ENCODE measurements at places on chromosomes 3 and 15.
A peak's percentile ranks its signal among the peaks of the same experiment; 100 is the strongest.

- no peak for DNase-seq
Observed at GRCh38 chr3:157948605-157949383, 157.4 kb downstream of the SHOX2 start.

GRCh38 chr3:16609927-16610580, 4.8 kb upstream of the DAZL start:
- no peak for DNase-seq

DNA sequence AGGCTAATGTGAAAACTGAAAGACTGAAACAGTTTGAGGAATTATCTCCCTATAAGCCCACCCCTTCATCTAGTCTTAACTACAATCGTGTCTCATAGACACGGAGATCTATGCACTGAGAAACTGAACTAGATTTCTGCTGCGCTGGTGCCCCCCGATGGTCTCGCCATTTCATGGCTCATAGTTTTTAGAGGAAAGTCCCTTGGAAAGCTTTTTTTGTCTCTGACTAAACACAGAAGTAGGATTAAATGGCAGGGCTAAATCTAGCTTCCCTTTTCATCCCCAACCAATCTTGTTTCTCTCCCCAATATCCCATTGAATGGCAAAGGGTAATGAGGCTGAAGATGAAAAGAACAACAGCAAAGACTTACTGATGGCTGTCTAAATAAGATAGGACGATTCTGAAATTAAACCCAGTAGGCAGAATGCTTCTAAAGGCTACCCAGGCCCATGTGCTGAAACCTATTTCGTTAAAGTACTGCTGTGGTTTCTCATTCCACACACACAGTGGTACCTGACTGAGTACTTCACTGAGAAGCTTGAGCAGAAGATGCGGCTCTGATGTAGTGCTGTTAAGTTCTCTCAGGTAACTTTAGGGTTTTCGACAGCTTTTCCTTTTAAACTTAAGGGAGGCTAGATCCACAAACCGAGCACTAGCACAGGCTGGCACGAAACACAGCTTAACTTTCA, 142.7 kb downstream of the GADL1 start:
- DNase-seq = peak; percentile 34

- DNase-seq = no peak
Observed at GRCh38 chr15:77474310-77474988, 53.8 kb downstream of the HMG20A start.

GRCh38 chr15:60889006-60889405, 340.1 kb downstream of the RORA start:
- no peak for DNase-seq

- no peak for DNase-seq
Observed at GRCh38 chr3:139957844-139958243, 22.9 kb downstream of the CLSTN2 start.

GRCh38 chr15:66603301-66604179, 37.7 kb upstream of the LCTL start:
- DNase-seq = peak; percentile 66

GRCh38 chr3:155356594-155357370, 63.3 kb upstream of the STRIT1 start:
- no peak for DNase-seq

- no peak for DNase-seq
Observed at GRCh38 chr3:14766428-14767244, 52.1 kb upstream of the FGD5 start.

DNA sequence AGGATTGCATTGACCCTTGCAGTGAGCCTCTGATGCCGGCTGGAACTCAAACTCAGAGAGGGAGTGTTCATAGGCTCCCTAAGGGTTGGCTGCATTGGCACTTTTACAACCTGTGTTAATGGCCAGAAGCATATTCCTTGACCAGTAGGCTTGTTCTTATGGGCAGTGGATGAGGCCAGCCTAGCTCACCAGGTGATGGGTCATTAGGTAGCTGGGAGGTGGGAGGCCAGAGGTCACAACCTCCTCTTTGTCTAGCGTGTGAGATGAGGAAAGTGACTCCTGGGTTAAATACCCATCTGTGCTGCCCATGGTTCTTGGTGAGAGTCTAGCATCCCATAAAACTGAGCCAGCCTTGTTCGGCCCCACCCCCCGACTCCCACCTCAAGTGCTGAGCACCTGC, 275.7 kb upstream of the CTNNB1 start:
- no peak for DNase-seq

DNA sequence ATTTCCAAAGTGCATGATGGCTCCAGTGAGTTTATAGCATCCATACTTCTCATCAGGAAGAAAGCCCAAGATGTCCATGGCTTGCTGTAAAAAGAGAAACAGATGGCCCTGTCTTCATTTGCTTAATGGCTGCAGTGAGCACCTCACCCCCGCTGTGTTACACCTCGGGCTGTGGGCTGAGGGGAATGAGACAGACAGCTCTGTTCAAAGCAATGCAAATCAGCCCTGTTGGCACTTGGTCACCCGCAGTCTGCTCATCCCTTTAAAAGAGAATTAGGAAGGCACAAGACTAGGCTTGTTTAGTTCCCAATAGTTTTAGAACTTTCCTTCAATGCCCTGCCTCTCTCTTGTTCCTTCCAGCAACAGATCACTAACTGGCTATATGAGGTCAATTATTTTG, 25.2 kb downstream of the MYH15 start:
- no peak for DNase-seq

DNA sequence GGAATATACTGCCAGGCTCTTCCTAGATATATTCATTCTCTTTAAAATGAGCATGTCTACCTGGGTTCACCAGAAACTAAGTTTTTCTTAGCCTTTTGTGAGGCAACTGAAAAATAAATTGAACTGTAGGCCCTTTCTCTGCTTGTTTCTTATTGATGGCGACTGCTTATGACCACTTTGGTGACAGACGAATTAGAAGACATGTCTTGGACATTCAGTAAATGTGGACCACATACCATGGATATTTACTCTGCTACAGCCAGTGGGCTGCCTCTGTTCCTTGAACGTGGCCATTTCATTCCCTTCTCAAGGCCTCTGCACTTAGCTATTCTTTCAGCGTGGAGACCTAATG, 603 bp upstream of the SELENOK start:
- DNase-seq = no peak

- no peak for DNase-seq
Observed at GRCh38 chr3:72213296-72214065, 428.5 kb upstream of the PROK2 start.

- DNase-seq = no peak
Observed at GRCh38 chr3:50926868-50927267, 252.1 kb downstream of the DOCK3 start.

DNA sequence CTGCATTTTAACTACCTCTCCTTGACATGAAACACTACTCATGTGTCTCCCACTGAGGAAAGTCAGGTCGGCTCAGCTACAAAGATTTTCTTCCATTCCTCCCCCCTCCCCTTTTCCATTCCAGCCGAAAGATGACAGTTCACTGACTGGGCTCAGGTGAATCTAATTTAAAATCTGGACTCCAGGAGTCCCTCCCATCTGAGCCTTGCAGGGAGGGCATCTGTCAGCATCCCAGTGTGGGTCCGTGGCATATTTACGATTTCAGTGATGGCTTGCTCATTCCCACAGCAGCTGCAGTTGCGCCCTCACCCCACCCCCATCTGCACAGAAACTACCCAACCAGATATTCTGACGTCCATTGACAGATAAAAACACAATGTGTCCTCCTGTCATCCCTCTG, 153.7 kb upstream of the ARRDC4 start:
- no peak for DNase-seq

DNA sequence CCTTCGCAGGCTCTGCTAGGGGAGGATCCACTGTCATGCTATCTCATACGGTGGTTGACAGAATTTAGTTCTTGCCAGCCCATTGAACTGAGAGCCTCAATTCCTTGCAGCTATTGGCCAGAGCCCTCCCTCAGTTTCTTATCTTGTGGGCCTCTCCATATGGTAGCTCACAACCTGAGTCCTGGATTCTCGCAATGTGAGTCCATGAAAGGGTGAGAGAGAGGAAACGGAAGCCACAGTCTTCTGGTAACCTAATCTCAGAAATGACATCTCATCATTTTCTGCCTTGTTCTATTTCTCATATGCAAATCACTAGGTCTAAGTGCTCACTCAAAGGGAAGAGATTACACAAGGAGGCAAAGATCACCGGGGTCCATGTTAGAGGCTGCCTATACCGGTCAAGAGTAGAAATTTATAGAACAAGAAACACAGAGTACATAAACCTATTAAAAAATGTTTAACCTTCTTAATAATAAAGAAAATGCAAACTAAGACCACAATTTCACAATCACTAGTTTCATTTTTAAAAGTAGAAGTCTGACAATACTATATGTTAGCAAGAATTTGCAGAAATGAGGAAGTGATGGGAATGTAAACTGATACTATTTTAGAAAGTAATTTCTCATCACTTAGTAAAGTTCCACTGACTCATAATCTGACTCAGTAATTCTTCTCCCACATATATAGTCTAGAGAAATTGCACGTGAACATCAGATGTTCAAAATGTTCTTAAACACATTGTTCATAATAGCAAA, 378.4 kb upstream of the AGTR1 start:
- no peak for DNase-seq

GRCh38 chr3:4232798-4233197, 70.4 kb upstream of the SETMAR start:
- DNase-seq = no peak

- no peak for DNase-seq
Observed at GRCh38 chr3:130609166-130609979, 92.4 kb downstream of the COL6A6 start.

DNA sequence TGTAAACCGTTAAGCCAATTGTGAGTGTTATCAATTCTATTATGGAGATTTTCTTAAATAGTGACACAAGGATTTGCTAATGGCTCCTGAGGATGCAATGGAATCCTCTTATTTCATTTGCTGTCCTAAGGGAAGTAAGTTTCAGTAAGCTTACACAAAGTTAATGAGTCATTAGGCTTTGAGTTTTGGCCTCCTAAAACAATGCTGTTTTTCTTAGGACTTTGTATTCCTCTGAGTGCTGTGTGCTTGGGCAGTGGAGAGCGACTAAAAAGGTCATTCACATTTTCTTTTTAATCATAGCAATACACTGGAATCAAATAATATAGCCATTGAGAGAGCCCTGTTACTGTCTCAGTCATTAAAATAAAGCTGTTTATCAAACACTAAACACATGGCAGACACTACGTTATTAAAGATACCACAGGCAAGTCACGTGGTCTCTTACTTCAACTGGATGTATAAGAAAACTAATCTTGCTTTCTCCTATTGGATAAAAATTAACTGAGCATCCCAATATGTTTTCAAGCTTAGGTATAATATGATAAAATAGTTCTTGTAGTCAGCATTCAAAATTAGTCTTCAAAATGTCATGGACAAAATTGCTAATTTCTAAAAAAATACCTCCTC, 290.8 kb downstream of the NLGN1 start:
- no peak for DNase-seq

DNA sequence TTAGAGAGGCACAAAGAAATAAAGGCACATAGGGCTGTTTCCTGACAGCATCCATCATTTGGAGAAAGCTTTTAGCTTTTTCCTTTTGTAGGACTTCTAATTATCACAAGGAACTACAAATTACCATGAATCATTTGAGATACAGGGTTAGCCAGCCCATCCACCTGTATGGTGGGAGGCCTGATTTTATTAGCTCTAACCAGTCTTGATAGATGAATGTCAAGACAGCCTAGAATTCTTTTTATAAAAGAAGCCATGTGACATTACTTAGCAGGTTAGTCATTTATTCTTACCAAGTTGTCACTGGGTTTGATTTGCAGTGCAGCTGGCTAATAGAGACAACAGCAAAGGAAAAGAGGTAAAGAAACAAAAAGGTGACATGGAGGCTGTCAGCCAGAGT, 618.1 kb downstream of the ZNF385D start:
- DNase-seq = no peak

GRCh38 chr3:108420926-108421325, 89.5 kb downstream of the MYH15 start:
- DNase-seq = peak; percentile 3

GRCh38 chr3:50559702-50560101, 7.8 kb downstream of the C3orf18 start:
- DNase-seq = no peak

DNA sequence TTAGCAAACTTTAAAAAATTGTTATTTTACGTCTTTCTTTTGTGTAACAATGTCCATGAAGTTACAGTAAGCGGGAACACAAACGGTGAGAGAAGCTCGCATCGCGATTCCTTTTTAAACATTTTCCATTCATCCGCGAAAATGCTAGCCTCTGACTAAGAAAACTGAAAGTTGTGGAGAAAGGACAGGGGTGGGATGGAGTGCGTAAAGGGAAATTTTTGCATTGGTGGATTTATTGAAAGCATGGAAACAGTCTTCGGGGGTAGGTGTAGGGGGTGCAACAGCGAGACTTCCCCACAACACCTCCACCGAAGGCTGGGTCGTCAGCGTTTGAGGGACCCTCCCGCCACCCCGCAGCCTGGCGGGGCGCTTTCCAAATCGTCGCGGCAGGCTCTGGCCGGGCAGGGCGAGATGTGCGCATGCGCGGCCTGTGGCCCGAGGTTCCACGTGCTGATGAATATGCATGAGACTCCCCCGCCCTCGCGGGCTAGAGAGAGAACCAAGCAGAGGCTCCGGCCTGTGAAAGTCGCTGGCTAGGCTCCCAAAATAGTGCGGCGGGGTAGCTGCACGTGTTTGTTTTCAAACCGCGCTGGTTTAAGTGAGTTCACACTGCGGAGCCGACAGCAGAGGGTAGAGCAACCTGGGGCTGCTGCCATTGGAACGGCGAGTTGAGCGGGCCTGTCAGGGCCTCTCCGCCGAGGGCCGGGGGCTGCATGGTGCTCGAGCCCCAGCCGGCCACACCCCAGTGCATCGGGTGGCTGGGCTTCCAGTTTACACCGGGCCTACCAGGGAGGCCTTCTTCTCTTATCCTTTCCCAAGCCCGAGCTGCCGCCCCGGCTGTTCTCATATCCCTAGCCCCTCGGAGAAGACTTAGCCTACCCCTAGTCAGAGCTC, 9.9 kb downstream of the ZIC1 start:
- DNase-seq = no peak

GRCh38 chr3:61008998-61009380, 242.3 kb downstream of the FHIT start:
- DNase-seq = no peak

GRCh38 chr15:44471885-44472455, 44.5 kb downstream of the CTDSPL2 start:
- DNase-seq = no peak

DNA sequence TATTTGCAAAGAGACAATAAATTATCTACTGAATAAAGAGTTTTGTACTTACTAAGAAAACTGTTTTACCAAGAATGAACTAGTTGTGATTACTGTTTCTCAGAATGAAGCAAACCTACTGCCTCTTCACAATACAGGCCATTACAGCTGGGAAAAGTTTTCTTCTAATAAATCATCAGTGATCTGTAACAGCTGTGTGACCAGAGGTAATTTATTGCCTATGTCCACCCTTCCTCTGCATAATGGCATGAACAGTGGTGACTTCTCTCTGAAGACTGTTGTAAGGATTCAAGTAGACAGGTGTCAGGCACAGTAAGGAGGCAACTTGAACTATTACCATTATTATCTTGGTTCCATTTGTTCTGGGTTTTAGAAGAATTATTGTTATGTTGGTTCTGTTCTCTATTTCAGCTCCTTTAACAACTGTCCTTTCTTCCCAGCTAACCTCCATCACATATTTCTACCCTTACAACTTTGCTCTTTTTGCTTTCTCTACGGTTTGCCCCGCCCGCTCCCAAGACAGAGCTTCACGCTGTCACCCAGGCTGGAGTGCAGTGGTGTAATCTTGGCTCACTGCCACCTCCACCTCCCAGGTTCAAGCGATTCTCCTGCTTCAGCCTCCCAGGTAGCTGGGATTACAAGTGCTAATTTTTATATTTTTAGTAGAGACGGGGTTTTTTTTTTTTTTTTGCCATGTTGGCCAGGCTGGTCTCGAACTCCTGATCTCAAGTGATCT, 51.5 kb downstream of the PRKAR2A start:
- no peak for DNase-seq

- DNase-seq = no peak
Observed at GRCh38 chr15:39778021-39778420, 4.6 kb downstream of the FSIP1 start.

Measured in activated T-cell treated with anti-CD3 and anti-CD28 coated beads for 48 hours (primary cell).